LoVo (cell line): ENCODE measurements at places on chromosomes 7 and 10.
A peak's percentile ranks its signal among the peaks of the same experiment; 100 is the strongest.

- DNase-seq = no peak
These were observed 822.7 kb downstream of the PCDH15 start for GRCh38 chr10:53978301-53978700.

DNA sequence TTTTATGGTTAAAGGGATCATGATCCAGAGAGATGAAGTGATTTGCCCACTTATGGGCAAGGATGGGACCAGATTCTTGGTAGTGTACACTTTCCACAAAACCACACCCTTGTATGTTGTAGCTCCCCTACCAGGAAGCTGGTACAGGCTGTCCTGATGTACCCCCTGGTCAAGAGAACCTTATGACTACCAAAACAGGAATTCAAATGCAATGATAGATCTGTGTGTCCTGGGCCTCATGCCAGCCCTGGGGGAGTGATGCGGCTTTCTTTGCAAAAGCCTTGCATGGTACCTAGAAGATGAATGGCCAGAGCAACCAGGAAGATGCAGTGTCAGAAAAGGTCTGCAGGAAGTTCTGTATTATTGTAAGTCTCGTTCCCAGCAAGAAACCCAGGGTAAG is 94.9 kb upstream of the AGK start:
- no peak for DNase-seq

- DNase-seq = no peak
These were observed 11.2 kb upstream of the PRDX3 start for GRCh38 chr10:119189811-119190282.

DNA sequence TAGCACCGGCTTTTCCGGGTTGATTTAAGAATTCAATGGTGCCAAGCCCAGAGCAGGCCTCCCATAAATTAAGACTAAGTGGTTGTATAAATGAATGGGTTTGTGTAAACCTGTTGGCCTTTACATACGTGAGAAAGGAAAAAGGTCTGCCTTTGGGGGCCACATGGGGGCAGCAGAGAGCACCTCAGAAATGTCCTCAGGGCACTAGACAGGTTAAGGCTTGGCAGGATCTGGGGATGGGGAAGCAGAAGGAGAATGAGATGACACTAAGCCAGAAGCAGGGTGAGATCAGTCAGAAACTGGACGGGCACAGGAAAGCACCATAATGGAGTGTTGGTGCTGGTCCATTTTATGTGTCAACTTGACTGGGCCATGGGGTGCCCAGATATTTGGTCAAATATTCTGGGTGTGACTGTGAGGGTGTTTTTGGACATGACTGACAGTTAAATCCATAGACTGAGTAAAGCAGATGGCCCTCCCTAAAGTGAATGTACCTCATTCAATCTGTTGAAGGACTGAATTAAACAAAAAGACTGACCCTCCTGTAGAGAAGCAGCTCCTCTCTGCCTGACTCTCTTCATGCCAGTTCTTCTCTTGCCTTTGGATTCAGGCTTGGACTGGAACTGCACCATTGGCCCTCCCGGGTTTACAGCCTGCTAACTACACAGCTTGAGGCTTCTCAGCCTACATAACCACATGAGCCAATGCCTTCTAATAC is 58.9 kb downstream of the FRMPD2 start:
- peak; percentile 69 for DNase-seq

DNA sequence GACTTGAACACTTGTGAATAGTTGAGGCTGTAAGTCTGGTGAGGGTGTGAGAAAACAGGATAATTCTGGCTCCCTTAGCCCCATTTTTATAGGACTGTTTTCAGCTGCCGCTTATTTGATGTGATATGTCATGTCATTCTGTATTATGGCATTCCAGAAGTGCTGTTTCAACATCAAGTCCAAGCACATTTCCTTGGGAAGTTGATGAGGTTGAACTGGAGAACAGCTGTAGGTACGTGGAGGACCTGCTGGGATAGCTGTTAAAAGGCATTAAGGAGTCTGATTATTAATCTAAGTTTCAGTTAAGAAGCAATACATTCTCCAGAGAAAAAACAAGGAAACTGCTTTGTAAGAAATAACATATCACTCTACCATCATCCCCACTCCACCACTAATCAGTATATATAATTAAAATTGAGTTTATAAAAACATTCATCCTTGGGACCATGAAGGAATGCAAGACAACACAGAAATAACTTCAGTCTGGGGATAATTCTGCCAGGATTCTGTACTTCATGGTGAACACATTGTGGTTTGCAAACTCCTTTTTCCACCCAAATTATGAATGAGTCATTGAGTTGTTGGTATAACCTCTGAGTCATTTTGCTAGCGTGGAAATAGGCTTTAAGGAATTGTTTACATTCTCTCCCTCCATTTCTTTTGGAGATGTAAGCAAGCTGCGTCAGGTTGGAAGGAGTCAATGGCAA is 39.9 kb upstream of the TMEM229A start:
- DNase-seq = no peak

DNA sequence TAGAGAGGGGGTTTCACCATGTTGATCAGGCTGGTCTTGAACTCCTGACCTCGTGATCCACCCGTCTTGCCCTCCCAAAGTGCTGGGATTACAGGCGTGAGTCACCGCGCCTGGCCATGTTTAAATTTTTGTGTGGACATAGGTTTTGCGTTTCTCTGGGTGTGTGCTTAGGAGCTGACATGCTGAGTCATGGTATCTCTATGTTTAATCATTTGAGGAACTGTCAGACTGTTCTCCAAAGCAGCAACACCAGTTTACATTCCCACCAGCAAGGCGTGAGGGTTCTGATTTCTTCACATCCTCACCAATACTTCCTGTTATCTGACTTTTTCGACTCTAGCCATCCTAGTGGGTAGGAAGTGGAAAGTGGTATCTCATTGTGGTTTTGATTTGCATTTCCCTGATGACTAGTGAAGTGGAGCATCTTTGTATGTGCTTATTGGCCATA is 153.7 kb downstream of the DNAJB6 start:
- peak; percentile 69 for DNase-seq
